ENCODE measurements at places on chromosomes 1 and 21. TPM values are rescaled to one million over a fixed set of nuclear protein-coding genes. Genes with fewer than 3 reads are reported as not detected.

The DNALI1 gene
- 2.6 TPM for total RNA-seq

The KLHDC9 gene
- 7.9 TPM for total RNA-seq

The C1orf185 gene
- total RNA-seq, result not detected

The AK2 gene
- 253 TPM for total RNA-seq

The TMPRSS3 gene
- total RNA-seq, result not detected

DNA sequence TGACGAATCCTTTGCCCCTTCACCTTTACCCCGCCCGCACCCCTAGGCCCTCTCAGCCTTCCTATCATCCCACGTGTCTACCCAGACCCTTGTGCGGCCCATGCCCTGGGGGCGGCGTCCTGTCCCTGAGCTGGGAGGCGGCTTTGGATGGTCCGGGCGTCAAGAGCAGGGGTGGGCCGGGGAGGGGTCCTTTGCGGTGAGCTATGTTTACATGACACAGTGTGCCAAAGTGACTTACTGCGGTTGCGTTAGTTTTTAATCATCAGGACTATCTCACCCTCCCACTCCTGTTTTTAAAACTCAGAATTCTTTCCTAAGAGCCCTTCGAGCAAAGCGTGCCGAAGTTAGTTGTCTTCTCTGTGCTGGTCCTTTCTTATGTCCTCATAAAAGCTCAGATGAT, 144.6 kb downstream of the PGBD5 start:
- DNase-seq, result no peak

- DNase-seq, result no peak
These were observed 393.7 kb downstream of the HLX start for GRCh38 chr1:221272940-221273339.

DNA sequence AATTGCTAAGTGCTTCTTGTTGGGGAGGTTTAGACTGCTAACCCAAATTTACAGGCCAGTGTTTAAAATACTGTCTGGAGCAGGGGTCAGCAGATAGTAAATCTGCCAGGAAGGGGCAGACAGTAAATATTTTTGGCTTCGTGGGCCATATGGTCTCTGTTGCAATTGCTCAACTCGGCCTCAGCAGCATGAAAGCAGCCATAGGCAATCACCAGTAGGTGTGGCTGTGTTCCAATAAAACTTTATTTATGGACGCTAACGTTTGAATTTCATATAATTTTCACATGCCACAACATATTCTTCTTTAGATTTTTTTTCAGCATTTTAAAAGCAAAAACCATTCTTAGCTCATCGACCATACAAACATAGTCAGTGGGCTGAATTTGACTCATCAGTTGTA, 172.7 kb downstream of the BRINP2 start:
- no peak for DNase-seq

- DNase-seq, result no peak
These were observed 58.9 kb downstream of the PTPN14 start for GRCh38 chr1:214492401-214493075.

DNA sequence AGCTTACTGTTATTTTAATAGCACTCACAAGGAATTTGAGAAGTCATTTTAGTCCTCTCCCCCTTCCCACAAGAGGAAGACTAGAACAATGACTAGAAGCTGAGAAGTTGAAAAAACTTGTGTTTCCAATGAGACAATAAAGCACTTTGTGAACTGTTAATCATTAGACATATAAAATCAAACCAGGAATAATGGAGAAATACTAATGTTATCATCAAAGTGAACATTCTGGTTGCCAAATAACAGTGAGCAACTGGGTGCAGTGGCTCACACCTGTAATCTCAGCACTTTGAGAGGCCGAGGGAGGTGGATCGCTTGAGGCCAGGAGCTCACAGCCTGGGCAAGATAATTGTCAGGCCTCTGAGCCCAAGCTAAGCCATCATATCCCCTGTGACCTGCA, 54.0 kb upstream of the RASAL2 start:
- no peak for DNase-seq

GRCh38 chr21:28604946-28605537, 387.6 kb downstream of the LTN1 start:
- DNase-seq, result no peak

DNA sequence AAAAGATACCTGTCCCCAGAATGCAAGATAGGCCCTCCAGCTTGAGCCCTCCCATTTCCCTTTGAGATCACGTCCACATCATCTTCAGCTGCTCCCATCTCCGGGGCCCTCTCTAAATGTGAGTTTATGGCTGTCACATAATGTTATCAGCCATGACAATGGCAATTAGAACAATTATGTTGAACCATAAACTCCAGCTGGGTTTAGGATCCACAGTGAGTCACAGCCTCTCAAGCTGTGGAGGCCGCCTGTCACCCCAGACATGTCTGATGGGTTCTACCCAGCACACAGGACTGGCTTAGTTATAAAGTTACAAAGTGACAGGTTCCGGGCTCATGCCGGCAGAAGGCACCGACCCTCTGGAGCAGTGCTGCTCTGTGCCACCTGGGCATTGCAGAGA, 597.3 kb downstream of the PTPRU start:
- DNase-seq, result no peak

- no peak for DNase-seq
These were observed 1.2 kb downstream of the RAB25 start for GRCh38 chr1:156062189-156062588.

DNA sequence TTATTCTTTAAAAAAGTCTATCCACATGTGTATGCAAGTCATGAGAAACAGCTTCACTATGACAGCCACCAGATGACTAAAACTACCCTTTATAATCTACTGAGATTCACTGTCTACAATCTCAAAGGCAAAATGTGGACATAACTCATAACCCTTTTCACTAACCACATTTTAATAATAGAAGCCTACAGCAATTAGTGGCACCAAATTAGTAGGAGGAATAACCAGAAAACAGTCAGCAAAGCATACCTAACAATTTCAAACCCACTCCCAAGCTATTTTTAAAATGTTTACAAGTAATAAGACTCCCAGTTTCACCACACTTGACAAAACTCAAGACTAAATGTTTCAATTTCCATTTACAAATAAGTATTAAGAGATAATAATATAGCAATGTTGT, 442.9 kb downstream of the PTPRC start:
- no peak for DNase-seq

DNA sequence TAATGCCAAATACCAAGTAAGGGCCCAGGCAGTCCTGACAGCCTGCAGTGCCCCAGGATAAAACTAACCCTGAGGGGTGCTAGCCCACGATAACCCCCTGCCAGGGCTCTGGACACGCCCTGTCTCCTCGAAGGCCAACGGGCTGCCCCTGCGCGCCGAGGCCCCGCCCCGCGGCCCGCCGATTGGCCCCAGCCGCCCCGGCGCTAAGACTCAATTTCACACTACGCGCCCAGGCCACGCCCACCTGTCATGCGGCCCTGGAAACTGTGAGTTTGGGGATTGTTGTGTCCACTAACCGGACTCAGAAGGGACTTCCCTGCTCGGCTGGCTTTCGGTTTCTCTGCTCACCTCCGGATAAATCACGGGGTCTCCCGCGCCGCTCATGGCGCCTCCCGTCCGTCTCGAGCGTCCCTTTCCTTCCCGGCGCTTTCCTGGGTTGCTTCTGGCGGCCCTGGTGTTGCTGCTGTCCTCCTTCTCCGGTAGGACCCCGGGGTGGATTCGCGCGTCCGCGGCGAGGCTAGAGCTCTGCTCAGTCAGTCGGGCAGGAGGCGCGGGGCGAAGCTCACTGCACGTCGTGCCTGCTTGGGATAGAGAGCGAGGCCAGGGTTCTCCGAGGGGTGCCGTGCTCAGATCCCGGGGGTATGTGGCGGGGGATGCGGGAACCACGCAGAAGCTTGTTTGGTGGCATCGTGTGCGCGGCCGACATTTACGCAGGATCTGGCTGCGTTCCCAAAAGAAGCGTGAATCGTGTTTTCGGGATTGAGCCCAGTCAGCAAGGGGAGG, at the start of gene CR1L:
Gene CR1L, plus strand, starts transcription at position 282 of the 783 bp plus-strand sequence. Its CDS starts 101 bp downstream, at position 383.
- peak; percentile 62 for DNase-seq
